ENCODE measurements at places on chromosomes 13 and 19. TPM values are rescaled to one million over a fixed set of nuclear protein-coding genes. Genes with fewer than 3 reads are reported as not detected.
A peak's percentile ranks its signal among the peaks of the same experiment; 100 is the strongest.

DNA sequence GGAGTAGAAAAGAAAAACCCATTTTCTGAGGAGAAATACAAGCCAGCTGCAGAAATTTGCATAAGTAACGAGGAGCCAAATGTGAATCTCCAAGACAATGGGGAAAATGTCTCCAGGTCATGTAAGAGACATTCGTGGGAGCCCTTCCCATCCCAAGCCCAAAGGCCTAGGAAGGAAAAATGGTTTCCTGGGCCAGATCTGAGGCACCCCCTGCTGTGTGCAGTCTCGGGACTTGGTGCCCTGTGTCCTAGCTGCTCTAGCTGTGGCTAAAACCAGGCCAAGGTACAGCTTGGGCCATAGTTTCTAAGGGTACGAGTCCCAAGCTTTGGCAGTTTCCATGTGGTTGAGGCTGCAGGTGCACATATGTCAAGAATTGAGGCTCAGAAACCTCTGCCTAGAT lies 444.9 kb downstream of the PCDH20 start:
- DNase-seq, result no peak

GRCh38 chr19:7562646-7563393 lies 27.3 kb downstream of the PNPLA6 start:
- no peak for DNase-seq

GRCh38 chr13:89571676-89572075 lies 1775.8 kb upstream of the MIR17HG start:
- DNase-seq, result no peak

DNA sequence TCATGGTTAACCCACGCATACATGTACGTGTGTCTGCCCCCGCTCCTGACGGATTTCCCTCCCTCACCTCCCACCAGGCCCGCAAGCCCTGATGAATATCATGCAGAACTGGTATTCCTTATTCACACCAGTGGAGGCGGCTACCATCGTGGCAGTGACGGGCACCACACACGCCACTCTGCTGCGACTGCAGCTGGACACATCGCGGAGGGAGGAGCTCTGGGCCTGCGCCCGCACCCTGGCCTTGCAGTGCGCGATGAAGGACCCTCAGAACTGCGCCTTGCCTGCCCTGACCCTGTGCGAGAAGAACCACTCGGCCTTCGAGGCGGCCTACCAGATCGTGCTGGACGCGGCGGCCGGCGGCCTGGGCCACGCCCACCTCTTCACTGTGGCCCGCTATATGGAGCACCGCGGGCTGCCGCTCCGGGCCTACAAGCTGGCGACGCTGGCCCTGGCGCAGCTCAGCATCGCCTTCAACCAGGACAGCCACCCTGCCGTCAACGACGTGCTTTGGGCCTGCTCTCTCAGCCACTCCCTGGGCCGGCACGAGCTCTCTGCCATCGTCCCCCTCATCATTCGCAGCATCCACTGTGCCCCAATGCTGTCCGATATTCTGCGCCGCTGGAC lies 35.0 kb downstream of the ZSWIM4 start:
- DNase-seq, result no peak

- DNase-seq, result no peak
Observed at GRCh38 chr13:75422028-75422427, 59.9 kb downstream of the TBC1D4 start.

DNA sequence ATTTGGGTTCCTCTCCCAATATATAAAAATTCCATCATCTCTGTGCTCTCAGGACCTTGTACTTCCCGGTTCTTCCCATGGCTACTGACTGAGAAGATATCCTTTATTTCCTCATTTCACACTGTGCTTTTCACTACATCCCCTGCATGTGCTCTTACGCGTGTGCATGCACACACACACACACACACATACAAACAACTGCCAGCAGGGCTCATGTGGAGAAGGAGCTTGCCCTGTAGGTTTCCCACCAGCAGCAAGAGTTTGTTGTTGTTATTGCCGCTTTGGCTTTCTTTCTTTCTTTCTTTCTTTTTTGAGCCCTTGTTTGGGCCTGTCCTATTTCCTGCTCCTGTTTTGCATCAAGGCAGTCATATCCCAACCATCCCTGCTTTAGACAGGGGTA lies 43.6 kb downstream of the TEX26 start:
- no peak for DNase-seq

- peak; percentile 52 for DNase-seq
Observed at GRCh38 chr13:109764470-109765291, 21.7 kb downstream of the IRS2 start.

DNA sequence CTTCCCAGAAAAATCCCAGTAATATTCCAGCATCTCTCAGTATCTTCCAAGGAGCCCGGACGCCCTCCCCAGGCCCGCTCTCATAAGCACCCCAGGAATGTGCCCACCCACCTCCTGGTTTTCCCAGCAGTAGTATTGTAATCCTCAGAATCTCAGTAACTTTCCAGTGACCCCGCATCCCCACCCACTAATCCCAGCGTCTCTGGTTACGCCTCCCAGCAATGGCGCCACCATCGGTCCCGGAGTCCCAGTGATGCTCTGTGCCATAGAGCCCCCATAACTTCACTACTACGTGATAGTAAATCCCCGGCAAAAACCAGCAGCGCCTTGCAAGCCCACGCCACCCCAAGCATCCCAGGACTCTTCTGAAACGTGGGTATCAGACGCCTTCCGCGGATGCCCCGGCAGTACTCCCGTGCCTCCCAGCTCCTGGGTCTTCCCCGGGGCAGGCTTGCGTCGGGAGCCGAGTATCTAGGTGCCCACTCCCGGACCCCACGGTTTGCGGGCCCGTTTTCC lies 928 bp upstream of the PNPLA6 start:
- DNase-seq, result peak; percentile 57

GRCh38 chr19:19074196-19074882 lies 10.5 kb downstream of the SLC25A42 start:
- DNase-seq, result peak; percentile 69

DNA sequence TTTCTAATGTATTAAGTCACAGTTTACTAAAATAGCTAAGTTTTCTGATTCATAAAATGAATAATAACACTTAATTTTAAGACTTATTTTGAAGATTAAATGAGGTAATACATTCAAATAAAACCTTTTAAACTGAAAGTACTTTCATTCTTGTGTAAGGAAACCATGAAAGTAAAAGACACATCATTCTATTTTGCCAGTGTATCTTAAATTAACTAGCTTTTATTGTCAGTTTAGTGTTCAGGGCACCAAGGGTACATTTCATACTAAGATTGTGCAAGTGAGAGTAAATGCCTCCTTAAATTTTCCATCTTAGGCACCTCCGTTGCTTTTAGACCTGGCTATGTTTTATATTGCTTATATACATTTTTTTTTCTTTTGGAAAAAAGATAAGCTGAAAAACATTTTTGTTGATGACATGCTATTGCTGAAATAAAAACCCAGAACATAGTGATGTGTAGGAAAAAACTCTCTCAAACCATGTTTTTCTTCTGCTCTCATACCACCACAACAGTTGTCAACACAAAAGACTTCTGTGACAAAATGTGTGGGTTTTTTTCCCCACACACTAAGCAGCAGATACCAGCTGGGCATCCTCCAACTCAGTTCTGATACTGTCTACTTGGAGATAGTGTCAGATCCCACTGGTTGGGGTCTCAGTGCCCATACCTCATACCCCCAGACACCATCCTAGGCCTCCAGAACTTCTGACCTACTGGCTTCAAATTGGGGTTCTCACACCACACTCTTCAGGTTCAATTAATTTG lies 30.7 kb upstream of the LPAR6 start:
- DNase-seq, result no peak

- peak; percentile 94 for DNase-seq
Observed at GRCh38 chr19:13795595-13796300, 505 bp downstream of the ZSWIM4 start.

DNA sequence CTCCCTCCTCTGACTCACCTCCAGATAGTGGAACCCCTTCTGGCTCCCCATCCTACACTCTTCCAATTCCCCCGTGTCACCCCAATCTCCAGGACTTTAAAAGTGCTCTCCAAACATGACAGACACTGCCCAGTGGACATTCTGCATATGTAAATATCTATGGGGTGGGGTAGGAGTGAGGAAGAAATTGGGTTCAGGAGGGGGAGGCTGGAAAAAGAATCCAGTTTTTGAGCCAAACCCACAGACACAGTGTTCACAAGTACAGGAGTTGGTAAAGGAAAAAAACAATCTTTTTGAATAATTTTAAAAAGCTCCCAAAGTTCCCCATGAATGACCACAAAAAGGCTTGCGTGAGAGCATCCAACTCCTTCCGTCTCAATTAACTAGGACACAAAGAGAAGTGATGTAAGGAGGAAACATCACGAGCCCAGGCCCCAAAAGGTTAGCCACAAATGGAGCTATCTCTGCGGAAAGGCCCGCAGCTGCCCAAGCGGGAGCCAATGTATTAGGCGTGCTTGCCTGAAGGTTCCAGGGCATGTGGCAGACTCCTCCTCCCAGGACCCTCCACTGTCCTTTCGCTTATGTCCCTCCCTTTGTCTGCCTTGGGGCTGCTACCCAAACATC lies 18.0 kb downstream of the ZC3H4 start:
- no peak for DNase-seq

GRCh38 chr19:9644472-9644871 lies 23.4 kb upstream of the ZNF561 start:
- no peak for DNase-seq

GRCh38 chr19:57466489-57466888 lies 9.5 kb upstream of the VN1R1 start:
- no peak for DNase-seq

- no peak for DNase-seq
Observed at GRCh38 chr13:19864024-19864745, 736 bp upstream of the ZMYM5 start.

DNA sequence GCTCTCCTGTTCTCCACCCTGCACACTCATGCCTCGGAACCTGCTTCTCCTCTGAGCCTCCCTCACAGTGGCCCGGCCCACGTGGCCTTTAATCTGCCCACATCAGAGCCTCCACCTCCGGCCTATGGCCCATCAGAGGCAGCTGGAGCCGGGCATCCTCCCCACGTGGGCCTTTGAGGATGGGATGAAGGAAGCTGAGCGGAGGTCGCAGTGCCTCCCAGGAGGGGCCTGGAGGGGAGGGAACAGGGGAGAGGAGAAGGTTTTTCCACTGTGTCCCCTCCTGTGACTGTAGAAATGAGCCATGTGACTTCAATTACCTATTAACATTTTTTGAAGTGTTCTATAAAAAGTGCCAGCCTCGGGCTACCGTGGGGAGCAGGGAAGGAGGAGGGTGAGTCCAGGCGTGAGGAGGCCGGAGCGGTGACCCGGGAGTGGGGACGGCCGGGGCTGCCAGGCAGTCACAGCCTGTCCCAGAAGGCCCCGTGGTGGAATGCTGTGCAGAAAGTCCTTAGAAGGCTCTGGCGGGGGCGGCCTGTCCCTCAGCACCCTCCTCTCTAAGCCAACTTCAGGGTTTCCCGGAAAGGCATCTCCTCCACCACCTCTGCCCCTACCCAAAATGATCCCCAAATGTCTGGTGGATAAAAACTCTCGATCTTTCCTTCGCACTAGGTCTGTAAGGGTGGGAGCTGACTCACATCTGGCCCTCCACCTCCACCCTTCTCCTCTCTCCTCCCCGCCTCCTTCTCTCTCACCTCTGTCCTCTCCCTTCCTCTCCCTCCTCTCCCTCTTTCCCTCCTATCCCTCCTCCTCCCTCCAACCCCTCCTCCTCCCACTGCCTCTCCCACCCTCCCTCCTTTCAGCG lies 24.8 kb upstream of the SLC1A5 start:
- no peak for DNase-seq

DNA sequence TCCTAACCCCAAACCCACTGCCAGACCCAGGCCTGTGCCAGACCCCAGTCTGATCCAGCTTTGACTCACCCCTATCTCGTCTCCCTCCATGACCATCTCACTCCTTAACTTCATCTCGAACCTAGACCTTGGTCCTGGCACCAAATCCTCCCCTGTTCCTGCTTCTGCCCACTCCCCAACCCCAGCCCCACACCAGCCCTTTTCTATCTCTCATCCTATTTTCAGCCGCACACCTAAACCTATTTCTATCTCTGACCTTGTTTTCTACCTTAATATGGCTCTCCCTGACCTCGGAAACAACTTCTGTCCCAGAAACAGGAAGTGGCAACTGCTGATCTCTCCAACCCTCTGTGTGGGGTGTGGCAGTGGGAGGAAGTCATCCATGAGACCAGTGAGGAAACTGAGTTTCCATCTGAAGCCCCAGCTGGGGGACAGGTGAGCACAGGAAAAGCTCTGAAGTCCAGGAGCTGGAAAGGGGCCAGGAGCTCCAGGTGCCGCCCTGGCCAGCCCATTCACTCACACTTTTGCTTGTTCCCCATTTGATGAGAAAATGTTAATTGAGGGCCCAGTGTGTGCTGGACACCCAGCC lies 13.7 kb downstream of the PTH2 start:
- no peak for DNase-seq

- DNase-seq, result peak; percentile 78
Observed at GRCh38 chr19:40553885-40554857, 22.5 kb upstream of the SHKBP1 start.

DNA sequence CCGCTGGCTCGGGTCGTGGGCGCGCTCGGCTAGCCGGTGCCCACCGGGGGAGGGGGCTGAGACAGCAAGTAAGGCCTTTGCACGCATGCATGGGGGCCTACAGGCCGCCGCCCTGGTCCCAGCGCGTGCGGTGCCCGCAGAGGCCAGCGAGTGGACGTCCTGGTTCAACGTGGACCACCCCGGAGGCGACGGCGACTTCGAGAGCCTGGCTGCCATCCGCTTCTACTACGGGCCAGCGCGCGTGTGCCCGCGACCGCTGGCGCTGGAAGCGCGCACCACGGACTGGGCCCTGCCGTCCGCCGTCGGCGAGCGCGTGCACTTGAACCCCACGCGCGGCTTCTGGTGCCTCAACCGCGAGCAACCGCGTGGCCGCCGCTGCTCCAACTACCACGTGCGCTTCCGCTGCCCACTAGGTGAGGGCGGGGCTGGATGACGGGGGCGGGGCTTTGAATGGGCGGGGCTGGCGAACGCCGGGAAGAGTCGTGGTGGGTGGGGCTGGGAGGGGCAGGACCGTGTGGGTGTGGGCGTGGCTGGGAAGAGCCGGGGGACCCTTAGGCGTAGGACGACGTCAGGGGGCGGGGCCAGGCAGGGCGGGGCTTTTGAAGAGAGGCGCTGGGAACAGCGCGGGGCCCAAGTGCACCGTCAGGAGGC lies 2.1 kb downstream of the CILP2 start:
- DNase-seq, result no peak

- DNase-seq, result no peak
Observed at GRCh38 chr13:69866555-69866954, 241.1 kb upstream of the ATXN8OS start.

MUC16 gene
- not detected for total RNA-seq

CLEC17A gene
- 0.04 TPM for total RNA-seq

ZNF729 gene
- total RNA-seq, result not detected

ZFR2 gene
- total RNA-seq, result not detected

ZNF154 gene
- 0.04 TPM for total RNA-seq

LPAR6 gene
- 0.76 TPM for total RNA-seq

LYPD4 gene
- total RNA-seq, result not detected

ZIM2 gene
- 8.9 TPM for total RNA-seq

ADGRE3 gene
- total RNA-seq, result not detected

PCDH8 gene
- 2.3 TPM for total RNA-seq

ANGPTL8 gene
- total RNA-seq, result not detected

CYP2B6 gene
- not detected for total RNA-seq

All from SJCRH30 (cell line).